ENCODE measurements at places on chromosomes 16 and 17. TPM values are rescaled to one million over a fixed set of nuclear protein-coding genes. Genes with fewer than 3 reads are reported as not detected.

DNA sequence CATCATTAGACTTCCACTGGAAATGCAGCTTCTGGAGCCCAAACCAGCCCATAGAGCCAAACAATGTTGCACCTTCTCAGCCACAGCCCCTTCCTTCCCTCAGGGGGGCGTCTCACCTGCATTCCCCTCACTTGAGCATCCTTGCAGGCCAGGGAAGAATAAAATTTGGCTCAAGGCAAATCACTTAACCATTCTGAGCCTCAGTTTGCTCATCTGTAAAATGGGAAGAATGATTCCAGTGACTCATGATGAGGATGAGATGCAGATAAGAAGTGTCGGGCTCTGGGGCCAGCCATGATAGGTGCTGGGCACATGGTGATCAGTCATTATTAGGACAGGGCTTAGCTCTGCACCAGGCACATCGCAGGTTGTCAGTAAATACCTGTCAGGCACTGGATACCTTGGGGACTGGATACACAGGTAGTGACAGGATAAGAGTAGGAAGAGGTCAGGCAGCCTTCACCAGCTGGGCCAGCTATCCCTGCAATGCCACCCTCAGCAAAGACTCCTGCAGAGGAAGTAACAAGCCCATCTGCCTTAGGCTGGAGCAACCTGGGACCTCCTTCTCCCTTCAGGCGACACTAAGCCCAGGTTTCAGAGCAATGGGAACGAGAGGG lies 208.0 kb upstream of the TNRC6C start:
- no peak for DNase-seq

- DNase-seq = no peak
These were observed 2.5 kb downstream of the RSL1D1 start for GRCh38 chr16:11848842-11849241.

DNA sequence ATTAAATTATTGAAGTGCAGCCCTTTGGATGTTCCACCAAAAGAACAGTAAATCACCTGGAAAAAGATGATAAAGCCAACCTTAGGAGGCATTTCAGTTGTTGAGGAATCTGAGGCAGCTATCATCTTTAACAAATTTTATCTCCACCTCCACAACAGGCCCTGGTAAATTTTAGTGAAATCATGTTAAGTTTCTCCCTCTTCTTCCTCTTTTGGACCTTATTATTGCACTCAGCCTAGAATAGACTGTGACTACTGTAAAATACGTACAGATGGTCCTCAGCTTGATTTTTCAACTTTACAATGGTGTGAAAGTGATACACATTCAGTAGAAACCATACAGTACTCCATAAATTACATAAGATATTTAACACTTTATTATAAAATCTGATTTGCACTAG lies 90.3 kb downstream of the USP32 start:
- DNase-seq = no peak

- DNase-seq = no peak
These were observed 212.8 kb upstream of the ELAC2 start for GRCh38 chr17:13230350-13231264.

DNA sequence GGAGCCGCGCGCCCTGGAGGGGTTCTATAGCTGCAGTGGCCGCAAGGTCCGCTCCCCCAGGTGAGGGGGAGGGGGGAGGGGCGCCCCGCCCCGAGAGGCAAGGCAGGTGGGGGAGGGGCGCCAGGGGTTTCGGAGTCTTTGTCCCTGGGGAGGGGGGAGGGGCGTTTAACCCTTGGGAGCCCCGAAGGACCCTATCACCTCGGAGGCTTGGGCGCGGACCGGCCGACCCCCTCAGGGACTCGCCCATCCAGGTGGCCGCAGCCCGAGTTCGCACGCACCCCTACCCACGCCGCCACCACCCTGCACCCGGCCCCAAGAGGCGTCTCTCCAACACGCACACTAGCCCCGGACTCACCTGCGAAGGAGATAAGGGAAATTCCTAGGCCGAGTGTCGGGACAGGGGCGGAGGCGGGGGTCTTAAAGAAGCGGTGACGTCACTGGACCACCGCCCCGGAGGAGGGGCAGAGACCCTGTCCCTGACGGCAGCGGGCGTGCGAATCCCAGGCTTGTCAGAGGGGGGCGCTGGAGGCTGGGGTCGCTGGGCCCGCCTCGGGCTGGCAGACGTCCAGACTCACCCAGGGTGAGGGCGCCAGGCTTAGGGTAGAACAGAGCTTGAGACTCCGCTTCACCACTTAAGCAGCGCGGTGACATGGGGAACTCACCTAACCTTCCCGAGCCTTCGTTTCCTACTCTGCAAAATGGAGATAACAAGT lies at the start of gene CLDN6:
Gene CLDN6 (minus strand): TSS at position 390 of the 713 bp plus-strand sequence. CDS start 2,162 bp downstream, outside the sequence.
- DNase-seq = peak; percentile 15

GRCh38 chr17:7589891-7590691 lies at the start of gene SOX15:
TSS of gene SOX15 (minus strand) at chr17:7590094. CDS start at chr17:7589676, 418 bp downstream.
- no peak for DNase-seq

DNA sequence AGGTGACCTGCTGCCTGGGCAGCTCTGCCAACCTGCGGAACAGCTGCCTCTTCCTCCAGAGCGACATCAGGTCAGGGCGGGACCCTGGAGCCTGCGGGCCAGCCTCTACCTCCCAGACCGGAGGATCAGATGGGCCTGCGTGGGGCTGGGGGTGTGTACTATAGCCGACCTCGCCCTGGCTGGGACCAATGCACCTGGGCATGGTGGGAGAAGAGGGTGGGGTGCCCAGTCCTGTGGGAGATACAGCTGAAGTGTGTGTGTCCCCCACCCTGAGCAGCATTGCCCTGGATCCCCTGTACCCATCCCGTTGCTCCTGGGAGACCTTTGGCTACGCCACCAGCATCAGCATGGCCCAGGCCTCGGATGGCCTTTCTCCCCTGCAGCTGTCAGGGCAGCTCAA lies 19.3 kb downstream of the CASKIN2 start:
- no peak for DNase-seq

DNA sequence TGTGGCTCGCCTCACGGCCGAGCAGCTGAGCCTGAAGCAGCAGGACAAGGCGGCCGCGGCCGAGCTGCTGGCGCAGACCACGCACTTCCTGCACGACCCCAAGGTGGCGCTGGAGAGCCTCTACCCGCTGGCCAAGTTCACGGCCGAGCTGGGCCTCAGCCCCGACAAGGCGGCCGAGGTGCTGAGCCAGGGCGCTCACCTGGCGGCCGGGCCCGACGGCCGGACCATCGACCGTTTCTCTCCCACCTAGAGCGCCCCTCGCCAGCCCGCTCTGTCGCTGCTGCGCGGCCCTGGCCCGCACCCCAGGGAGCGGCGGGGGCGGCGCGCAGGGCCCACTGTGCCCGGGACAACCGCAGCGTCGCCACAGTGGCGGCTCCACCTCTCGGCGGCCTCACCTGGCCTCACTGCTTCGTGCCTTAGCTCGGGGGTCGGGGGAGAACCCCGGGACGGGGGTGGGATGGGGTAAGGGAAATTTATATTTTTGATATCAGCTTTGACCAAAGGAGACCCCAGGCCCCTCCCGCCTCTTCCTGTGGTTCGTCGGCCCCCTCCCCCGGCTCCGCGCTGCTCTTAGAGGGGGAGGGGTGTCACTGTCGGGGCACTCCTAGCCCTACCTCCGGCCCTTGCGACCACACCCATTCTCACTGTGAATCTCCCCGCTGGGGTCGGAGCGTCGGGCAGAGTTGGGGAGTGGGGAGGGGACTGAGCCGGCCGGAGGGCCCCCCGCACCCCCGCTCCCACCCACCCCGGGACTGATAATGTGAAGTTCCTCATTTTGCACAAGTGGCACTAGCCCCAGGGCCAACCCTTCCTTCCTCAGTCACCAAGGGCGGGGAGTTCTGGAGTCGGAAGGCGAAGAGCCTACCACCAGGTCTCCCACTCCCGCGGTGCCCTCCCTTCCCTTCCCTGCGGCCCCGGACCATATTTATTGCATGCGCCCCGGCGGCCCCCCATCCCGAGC lies 4.0 kb downstream of the HIC1 start:
- peak; percentile 57 for DNase-seq

DNA sequence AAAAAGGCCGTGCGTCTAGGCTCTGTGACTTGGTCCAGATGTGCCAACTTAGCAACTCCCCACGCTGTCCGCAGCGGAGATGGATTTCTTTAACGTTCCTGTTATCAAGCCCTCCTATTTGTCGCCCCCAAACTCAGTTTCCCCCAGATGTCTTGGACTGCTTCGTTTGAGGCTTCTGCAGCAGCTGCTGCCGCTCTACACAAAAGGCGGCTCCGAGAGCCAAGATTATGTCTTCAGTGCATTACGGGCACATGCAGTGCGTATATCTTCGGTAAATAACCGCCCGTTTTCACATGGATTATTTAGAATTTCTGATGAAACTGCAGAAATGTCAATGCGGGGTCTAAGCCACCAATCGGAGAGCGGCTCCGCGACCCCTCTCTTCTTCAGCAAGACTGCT lies 240.6 kb upstream of the ZFHX3 start:
- no peak for DNase-seq

- peak; percentile 25 for DNase-seq
These were observed 321.8 kb downstream of the HS3ST3B1 start for GRCh38 chr17:14622615-14623101.

DNA sequence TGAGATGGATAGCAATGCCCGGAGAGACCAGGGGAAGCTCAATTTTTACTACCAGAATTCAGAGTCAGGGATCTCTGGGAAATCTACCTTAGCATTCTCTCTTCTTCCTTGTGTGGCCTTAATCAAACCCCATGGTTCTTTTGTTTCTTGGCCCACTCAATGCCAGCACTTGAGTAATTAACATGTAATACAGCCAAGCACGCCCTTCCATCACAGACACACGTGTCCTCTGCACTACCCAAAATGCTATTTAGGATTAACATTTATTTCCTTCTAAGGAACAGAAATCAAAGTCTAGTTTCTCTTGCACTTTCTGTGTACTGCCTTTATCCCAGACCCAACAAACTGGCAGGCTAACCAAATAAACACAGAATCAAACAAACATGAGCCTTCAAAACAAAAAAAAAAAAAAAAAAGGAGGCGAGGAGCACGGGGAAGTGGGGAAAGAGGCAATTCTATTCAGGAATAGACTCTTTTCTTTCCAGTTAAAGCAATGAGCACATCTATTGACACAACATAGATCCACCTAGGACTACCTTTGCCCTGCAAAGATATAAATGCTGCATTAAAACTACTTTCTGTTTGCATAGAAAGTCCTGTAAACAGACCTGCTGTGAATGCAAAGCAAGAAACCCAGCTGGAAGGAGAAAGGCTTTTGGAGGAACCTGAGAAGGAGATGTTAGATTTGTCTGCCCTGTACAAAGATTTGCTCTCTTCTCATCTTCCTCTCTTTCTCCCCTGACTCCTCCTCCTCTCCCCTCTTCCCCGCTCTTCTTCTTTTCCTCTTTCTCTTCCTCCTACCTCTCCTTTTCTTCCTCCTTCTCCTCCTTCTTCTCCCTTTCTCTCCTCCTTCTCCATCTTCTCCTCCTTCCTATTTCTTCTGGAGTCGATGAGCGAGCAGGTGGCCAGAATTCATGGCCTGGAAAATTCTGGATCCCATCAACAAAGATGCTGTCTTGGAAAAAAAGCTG lies 294.4 kb downstream of the NPIPA8 start:
- no peak for DNase-seq

The CCL16 gene
- total RNA-seq = not detected

- DNase-seq = peak; percentile 65
These were observed 89.4 kb downstream of the C16orf78 start for GRCh38 chr16:49462989-49463371.

GRCh38 chr17:72264682-72265405 lies 144.0 kb downstream of the SOX9 start:
- DNase-seq = no peak

DNA sequence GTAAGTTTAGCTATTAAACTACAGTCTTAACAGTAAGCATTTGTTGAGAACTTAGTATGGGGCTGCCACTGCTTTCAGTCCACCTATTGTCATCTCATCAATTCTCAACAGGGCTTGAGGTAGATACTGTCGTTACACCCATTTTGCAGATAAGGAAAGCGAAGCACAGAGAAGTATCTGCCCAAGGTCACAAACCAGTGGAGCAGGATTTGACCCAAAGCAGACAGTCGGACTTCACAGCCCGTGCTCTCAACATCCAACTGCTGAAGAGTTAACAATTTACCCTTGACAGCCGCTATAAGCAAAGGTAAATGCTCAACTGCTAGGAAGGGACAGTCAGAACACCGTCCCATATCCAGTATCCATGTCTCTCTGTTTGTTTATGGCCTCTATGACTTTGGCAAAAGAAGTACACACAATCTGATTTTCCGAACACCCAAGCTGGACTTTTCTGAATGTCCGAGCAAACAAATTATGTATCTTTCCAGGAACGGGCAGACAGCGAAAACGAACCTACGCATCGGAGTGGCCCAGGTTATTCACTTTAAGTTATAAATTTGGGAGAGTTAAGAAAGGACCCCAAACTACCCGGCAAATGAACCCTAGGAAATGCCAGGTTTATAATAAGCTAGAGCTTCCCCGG lies 1.2 kb downstream of the SIAH1 start:
- DNase-seq = peak; percentile 27

DNA sequence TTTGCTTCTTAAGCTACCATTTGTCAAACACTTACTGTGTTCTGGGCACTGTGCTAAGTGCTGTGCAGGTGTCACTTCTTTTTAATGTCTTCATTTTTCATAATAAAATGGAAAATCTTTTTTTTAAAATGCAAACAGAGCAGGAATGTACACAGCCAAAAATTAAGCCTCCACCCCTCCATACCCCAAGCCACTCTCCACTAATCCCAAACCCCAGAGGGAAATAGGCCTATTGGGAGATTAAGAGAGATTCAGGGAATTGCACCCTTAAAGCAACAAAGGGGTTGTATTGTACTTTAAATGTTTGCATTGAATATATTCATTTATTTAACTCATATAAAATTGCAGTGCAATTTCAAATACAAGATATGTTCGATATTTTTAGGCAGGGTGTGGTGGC lies 28.6 kb upstream of the GAN start:
- no peak for DNase-seq

- DNase-seq = no peak
These were observed 17.4 kb downstream of the DUSP14 start for GRCh38 chr17:37507111-37507510.

DNA sequence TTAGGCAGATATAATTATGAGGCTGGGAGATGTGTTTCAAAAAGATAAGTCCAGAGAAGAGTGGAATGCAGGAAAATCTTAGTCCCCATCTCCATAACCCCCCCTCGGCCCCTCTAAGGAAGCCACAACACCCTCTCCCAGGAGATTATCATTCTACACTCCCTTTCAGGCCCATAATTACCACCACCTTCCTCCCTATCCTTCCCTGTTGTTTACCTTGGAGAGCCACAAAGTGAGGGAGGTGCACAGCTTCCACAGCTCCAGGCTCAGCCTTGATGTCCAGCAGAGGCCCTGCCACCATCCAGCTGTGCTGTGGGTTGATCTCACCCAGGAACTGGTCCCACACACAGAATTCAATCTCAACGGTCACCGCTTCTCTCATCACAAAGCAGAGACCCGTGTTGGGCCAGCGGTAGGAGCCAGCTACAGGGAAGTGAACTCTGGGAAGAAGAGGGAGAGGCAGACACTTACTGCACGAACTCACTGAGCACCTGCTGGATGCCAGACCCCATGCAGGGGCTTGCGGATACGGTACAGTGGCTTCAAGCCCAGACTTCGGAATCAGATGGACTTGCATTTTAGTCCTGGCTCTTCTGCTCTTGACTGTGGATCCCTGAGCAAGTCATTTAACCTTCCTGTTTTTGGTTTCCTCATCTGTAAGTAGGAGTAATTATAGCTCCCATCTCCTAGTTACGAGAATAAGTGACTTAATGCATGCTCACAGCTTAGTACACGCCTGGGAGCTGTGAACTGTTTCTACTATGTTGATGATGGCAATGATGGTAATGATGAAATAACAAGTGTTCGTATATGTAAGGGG lies 44.1 kb downstream of the MIS12 start:
- no peak for DNase-seq

- DNase-seq = peak; percentile 70
These were observed 102.2 kb downstream of the TRIM37 start for GRCh38 chr17:59004338-59005111.

GRCh38 chr17:39092692-39093230 lies 58.7 kb downstream of the PLXDC1 start:
- DNase-seq = peak; percentile 55

All from OCI-LY7 (cell line).